ENCODE measurements at places on chromosomes 6 and 20.

- peak; percentile 52 for DNase-seq
These were observed 328.2 kb upstream of the JAG1 start for GRCh38 chr20:11001764-11002540.

DNA sequence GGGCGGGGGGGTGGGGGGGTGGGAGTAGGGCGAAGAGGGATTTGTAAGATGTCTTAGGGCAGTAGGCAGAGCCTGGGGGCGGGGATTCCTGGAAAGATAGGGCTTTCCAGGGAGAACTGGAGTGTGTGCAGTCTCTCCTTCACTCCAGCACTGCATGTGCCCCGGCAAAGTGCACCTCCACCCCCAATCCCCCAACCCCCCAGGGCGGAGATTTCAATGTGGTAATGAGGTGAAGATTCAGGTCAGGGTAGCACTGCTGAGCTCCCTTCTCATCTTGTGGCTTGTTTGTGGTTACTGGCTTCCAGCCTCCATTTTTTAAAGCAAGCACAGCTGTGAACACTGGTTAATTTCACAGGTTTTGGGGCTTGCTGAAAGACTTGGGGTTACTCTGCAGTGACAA, 5.9 kb downstream of the TMEM239 start:
- no peak for DNase-seq

- no peak for DNase-seq
These were observed 39.8 kb downstream of the SNX5 start for GRCh38 chr20:17928633-17929311.

DNA sequence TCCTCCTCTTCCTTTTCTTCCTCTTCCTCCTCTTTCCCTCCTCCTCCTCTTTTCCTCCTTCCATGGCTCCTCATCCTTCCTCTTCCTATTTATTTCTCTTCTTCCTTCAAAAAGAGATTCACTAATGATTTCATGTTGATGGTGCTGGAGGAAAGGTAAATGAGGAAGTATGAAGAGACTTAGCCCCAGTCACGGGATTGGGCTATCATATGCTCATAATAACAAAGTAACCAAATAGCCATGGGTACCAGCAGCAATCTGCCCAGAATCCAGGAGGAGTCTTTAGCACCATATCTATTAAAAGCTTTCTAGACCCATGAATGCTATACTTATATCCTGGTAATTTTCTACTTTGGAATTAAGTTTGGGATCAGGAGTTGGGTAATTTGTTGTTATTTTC, 910.9 kb upstream of the MAP3K7 start:
- no peak for DNase-seq

GRCh38 chr20:33311011-33311410, 28.0 kb downstream of the BPIFB1 start:
- no peak for DNase-seq

DNA sequence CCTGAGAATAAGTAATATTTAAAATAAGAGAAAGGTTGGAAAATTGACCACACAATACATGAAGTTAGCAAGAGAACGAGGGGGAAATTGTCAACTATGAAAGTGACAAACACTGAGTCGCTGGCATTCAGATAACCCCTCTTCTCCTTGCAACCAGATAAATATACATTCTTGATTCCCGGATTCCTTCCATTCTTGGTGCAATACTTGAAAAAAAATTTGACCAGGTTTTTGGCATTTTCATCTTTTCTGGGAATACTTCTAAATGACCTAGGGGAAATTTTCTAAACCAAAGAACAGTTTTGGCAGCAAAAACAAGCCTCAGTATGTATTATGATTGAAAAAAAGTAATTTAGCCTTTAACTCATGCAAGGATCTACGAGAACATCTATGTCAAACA, 164.0 kb downstream of the PDE7B start:
- no peak for DNase-seq

GRCh38 chr20:53699906-53700305, 106.3 kb upstream of the ZNF217 start:
- no peak for DNase-seq

DNA sequence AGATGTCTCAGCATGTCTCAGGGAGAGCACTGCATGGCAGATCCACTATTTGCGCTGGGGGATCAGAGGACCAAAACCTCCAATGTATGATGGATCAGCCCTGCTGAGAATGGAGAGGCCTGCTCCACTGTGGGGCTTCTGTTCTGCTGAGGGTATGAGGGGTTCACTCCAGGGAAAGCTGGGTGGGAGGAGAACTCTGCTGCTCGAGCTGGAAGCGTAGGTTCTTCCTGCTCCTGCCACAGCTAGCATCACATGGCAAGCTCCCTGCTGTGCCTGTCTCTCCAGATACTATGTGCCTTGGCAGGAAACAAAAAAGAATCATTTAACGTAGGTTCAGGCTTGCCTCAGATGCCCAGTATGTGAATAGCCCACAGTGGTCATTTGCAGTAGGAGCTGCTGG, 105.8 kb downstream of the EPM2A start:
- DNase-seq = no peak

DNA sequence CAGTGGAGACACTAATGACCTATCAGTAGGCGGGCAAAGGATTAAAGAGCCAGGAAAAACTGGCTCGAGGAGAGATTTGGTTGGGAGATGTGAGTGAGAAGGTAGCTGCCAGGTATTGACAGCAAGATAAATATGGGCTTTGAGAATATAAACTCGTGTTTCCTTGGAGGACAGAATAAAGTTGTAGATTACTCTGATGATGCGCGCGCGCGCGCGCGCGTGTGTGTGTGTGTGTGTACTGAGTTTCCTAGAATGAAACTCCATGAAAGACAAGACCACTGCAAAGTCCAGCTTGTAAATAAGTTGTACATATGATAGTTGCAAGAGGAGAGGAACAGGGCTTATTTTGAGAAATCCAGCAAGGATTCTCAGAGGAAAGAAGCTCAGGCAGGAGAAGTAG, 13.3 kb upstream of the TREM2 start:
- DNase-seq = no peak

- no peak for DNase-seq
These were observed 465.3 kb downstream of the BMP2 start for GRCh38 chr20:7232796-7233195.

- no peak for DNase-seq
These were observed 233.4 kb downstream of the CD109 start for GRCh38 chr6:73929405-73929804.

- no peak for DNase-seq
These were observed 34.9 kb downstream of the ERMARD start for GRCh38 chr6:169786349-169786748.

- DNase-seq = no peak
These were observed 195.2 kb downstream of the LRFN2 start for GRCh38 chr6:40391851-40392517.

- DNase-seq = no peak
These were observed 7.7 kb upstream of the FOXF2 start for GRCh38 chr6:1381481-1382330.

- DNase-seq = no peak
These were observed 91.7 kb downstream of the FOXO3 start for GRCh38 chr6:108652375-108652774.

GRCh38 chr6:153673225-153673624, 365.8 kb upstream of the OPRM1 start:
- no peak for DNase-seq

DNA sequence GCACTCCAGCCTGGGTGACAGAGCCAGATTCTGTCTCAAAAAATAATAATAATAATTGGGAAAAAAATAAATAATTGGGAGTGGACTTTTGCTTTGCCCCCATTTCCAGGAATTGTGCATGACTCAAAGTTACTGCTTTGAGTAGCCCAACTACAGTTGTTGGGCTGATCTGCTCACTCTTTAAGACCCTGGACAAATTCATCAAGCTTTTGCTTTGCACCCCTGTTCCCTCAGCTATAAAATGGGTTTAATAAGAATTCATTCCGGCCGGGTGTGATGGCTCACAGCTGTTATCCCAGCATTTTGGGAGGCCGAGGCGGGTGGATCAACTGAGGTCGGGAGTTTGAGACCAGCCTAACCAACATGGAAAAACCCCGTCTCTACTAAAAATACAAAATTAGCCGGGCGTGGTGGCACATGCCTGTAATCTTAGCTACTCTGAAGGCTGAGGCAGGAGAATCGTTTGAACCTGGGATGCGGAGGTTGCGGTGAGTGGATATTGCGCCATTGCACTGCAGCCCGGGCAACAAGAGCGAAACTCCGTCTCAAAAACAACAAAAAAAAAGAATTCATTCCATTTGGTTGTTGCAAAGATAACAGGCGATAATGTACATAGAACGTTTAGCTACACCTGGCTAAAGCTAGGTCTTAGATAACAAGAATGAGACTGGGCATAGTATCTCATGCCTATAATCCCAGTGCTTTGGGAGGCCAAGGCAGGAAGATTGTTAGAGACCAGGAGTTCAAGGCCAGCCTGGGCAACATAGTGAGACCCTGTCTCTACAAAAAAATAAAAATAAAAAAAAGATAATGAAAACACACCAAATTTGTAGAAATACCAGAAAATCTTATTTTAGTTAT, 87.9 kb upstream of the ZNF217 start:
- DNase-seq = no peak

GRCh38 chr20:20317621-20318364, 50.1 kb upstream of the INSM1 start:
- no peak for DNase-seq

DNA sequence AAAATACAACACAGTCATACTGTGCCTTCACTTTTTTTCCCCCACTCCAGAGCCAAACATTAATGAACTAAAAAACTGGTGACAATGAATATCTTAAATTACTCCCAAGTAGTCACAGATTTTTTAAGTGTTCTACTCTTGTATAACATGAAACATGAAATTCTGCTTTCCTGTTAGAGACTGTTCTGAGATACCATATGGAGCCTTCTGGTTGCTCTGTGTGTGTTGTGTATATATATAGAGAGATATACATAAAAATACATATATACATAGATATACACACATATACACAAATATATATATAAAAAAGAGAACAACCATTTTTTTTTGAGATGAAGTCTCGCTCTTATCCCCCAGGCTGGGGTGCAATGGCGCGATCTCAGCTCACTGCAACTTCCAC, 63.5 kb downstream of the NUDT3 start:
- DNase-seq = no peak

Measured in pulmonary artery endothelial cell (primary cell).